ENCODE measurements at places on chromosomes 5 and 9.

- peak; percentile 63 for DNase-seq
Measured at GRCh38 chr5:68369457-68370125, 154.0 kb downstream of the PIK3R1 start.

- DNase-seq: no peak
Measured at GRCh38 chr5:12974856-12975255, 969.6 kb downstream of the DNAH5 start.

- no peak for DNase-seq
Measured at GRCh38 chr9:131704988-131705387, 34.9 kb downstream of the RAPGEF1 start.

GRCh38 chr5:96199713-96200183 lies 233.3 kb downstream of the PCSK1 start:
- DNase-seq: no peak

- no peak for DNase-seq
Measured at GRCh38 chr5:66933066-66933465, 263.5 kb downstream of the CD180 start.

GRCh38 chr9:125794708-125795107 lies 47.5 kb downstream of the PBX3 start:
- DNase-seq: no peak

DNA sequence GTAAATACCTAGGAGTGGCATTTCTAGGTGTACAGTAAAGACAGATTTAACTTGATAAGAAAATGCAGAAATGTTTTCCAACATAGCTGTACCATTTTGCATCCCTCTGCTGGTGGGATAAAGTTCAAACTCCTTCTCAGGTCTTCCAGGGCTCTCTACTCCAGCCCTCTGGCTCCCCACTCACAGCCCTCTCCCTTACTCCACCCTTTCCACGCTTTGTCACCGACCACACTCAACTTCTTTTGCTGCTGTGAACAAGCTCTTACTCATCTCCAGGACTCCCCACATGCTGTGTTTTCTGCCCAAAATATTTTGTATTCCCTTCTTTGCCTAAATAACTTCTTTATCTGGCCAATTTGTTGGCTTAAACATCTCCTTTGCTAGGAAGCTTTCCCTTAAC lies 90.6 kb upstream of the OSMR start:
- no peak for DNase-seq

GRCh38 chr5:174575043-174575442 lies 149.3 kb upstream of the MSX2 start:
- no peak for DNase-seq

All from CD4-positive, alpha-beta T cell treated with Interleukin-4 for 4 hours (primary cell).